ENCODE measurements at places on chromosomes 4 and X. TPM values are rescaled to one million over a fixed set of nuclear protein-coding genes. Genes with fewer than 3 reads are reported as not detected.
A peak's percentile ranks its signal among the peaks of the same experiment; 100 is the strongest.

MAGEA4 gene
- not detected for total RNA-seq

DMRTC1B gene
- 1.9 TPM for total RNA-seq

DMP1 gene
- not detected for total RNA-seq

DUX4 gene
- not detected for total RNA-seq

CXCL13 gene
- total RNA-seq, result not detected

NSDHL gene
- total RNA-seq, result 7.6 TPM

GRIA2 gene
- total RNA-seq, result not detected

ASB12 gene
- total RNA-seq, result 0.29 TPM

CDKL2 gene
- 0.82 TPM for total RNA-seq

- H3K36me3 ChIP-seq, result no peaks in the 10 kb centered on the region
- DNase-seq, result no peak
- no peaks in the 10 kb centered on the region for H3K4me1 ChIP-seq
Measured at GRCh38 chrX:49767236-49767635, 61.9 kb upstream of the PAGE4 start.

DNA sequence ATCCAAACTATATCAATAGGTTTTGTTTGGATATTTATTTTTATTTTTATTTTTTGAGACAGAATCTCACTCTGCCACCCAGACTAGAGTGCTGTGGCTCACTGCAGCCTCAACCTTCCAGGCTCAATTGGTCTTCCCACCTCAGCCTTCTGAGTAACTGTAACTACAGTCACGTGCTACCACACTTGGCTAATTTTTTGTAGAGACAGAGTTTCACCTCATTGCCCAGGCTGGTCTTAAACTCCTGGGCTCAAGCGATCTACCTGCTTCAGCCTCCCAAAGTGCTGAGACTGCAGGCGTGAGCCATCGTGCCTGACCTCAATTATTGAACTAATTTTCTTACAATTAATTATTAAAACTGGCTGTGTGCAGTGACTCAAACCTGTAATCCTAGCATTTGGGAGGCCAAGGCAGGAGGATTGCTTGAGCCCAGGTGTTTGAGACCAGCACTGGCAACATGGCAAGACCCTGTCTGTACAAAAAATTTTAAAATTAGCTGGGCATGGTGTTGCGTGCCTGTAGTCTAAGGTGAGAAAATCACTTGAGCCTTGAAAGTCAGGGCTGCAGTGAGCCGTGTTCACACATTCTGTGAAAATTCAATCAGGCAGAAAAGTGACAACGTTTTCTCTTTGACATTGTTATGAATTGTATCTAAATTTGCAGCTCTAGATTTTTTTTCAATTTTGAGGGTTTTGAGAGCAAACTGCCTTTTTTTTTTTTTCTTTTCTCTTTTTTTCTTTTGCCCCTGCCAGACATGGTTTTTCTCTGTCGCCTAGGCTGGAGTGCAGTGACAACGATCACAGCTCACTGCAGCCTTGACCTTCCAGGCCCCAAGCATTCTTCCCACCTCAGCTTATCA lies 66.0 kb downstream of the UBE2K start:
- DNase-seq, result no peak
- no peak overlapping the region for H3K4me3 ChIP-seq
- no peak overlapping the region for H3K27ac ChIP-seq
- H3K27me3 ChIP-seq, result no peaks in the 10 kb centered on the region
- H3K36me3 ChIP-seq, result peaks cover 79% of the 10 kb centered on the region

GRCh38 chr4:714087-714486 lies 8.5 kb downstream of the PCGF3 start:
- peak overlapping the region; percentile 84 for H3K27ac ChIP-seq
- peaks cover 15% of the 10 kb centered on the region for H3K4me1 ChIP-seq
- no peak for DNase-seq
- no peaks in the 10 kb centered on the region for H3K27me3 ChIP-seq
- no peak overlapping the region for H3K4me3 ChIP-seq

- H3K27ac ChIP-seq, result no peak overlapping the region
- DNase-seq, result no peak
- no peaks in the 10 kb centered on the region for H3K4me1 ChIP-seq
- H3K27me3 ChIP-seq, result peaks cover 15% of the 10 kb centered on the region
Measured at GRCh38 chr4:164935363-164935762, 42.1 kb downstream of the TRIM61 start.

DNA sequence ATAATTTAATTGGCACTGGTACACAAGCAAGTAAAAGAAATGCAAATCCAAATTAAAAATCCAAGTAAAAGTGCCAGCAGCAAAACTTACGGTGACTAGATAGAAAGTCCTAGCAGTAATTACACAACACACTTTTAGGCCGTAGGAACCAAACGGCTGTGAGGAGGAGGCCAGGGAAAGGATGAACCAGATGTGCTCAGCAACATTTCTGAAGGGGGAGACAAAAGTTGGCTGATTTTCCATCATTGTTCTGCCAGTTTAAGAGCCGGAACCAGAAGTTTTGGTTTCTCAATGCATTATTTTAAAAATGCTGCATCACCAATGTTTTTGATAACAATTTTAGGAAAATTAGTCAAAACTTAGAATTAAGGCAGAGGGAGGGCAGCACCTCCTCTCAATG lies 68.7 kb upstream of the ENPP6 start:
- DNase-seq, result no peak
- peaks cover 53% of the 10 kb centered on the region for H3K4me1 ChIP-seq
- no peaks in the 10 kb centered on the region for H3K27me3 ChIP-seq

DNA sequence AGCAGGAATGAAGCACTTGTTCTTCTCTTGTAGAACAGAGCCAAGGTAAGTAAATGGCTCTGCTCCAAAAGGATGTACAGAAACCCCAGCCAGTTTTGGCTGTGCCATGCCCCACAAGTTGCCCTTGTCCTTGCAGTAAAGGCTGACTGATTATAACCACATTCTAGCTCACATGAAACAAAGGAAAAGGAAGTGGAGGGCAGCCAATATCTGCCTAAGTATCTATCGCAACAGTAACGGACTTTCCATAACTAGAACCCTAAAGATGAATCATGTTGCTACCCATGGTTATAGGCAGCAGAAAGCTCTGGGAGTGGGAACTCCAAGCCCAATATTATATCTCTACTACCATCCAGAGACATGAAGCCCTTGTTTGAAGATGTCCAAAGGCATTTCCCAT lies 95.7 kb downstream of the COMMD8 start:
- H3K36me3 ChIP-seq, result no peaks in the 10 kb centered on the region
- no peak overlapping the region for H3K27ac ChIP-seq
- H3K27me3 ChIP-seq, result peaks cover 18% of the 10 kb centered on the region
- H3K4me1 ChIP-seq, result no peaks in the 10 kb centered on the region
- H3K4me3 ChIP-seq, result no peak overlapping the region

DNA sequence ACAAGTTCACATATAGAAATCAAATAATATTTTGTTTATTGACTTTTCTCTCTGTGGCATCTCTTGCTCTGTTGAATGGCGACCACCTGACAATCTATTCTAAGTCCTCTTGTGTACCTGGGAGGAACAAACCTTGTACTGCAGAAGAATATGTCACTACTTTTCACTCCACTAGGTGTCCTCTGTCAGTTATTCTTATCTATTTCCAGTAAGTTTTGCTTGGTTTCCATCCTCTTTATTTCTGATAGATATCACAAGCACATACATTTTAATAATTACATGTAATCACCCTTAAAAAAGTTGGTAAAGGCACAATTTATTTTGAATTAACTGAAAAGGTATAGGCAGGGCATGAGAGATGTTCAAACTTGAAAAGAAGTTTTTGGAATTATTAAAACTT lies 238.4 kb downstream of the SNCA start:
- peaks cover 4% of the 10 kb centered on the region for H3K27me3 ChIP-seq
- H3K4me1 ChIP-seq, result no peaks in the 10 kb centered on the region
- no peak for DNase-seq
- no peak overlapping the region for H3K4me3 ChIP-seq
- H3K27ac ChIP-seq, result no peak overlapping the region

- no peak for DNase-seq
- peaks cover 4% of the 10 kb centered on the region for H3K27me3 ChIP-seq
- no peaks in the 10 kb centered on the region for H3K4me1 ChIP-seq
- no peak overlapping the region for H3K4me3 ChIP-seq
- H3K36me3 ChIP-seq, result no peaks in the 10 kb centered on the region
Measured at GRCh38 chr4:127604949-127605709, 27.6 kb upstream of the INTU start.

GRCh38 chrX:134706138-134706537 lies 47.9 kb upstream of the PLAC1 start:
- no peaks in the 10 kb centered on the region for H3K36me3 ChIP-seq
- DNase-seq, result no peak
- no peak overlapping the region for H3K4me3 ChIP-seq
- peaks cover 2% of the 10 kb centered on the region for H3K27me3 ChIP-seq
- no peaks in the 10 kb centered on the region for H3K4me1 ChIP-seq

- no peak for DNase-seq
- H3K4me1 ChIP-seq, result no peaks in the 10 kb centered on the region
- H3K4me3 ChIP-seq, result no peak overlapping the region
- no peaks in the 10 kb centered on the region for H3K36me3 ChIP-seq
Measured at GRCh38 chr4:99734583-99735322, 77.1 kb upstream of the C4orf54 start.

GRCh38 chr4:82057990-82058544 lies 315.7 kb downstream of the HNRNPD start:
- H3K36me3 ChIP-seq, result no peaks in the 10 kb centered on the region
- no peaks in the 10 kb centered on the region for H3K4me1 ChIP-seq
- H3K27me3 ChIP-seq, result peaks cover 5% of the 10 kb centered on the region
- DNase-seq, result no peak
- no peak overlapping the region for H3K4me3 ChIP-seq

DNA sequence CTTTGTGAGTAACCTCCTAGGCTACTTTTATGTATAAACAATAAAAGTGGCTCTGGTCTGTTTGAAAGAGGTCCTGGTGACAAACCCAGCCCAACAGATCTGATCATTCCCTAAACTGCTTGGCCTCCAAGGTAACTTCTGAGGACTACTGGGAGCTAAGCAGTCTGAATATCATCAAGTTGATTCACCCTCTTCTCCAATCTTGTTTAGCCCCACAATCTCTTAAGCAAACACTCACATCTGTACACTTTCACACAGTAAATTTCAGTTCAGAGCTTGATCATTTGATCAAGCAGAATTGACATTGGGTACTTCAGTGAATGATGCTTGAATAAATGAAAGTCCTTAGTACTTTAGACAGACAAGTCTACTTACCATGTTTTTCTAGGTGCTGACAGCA lies 74.7 kb downstream of the HCCS start:
- H3K36me3 ChIP-seq, result no peaks in the 10 kb centered on the region
- DNase-seq, result no peak
- no peak overlapping the region for H3K4me3 ChIP-seq

DNA sequence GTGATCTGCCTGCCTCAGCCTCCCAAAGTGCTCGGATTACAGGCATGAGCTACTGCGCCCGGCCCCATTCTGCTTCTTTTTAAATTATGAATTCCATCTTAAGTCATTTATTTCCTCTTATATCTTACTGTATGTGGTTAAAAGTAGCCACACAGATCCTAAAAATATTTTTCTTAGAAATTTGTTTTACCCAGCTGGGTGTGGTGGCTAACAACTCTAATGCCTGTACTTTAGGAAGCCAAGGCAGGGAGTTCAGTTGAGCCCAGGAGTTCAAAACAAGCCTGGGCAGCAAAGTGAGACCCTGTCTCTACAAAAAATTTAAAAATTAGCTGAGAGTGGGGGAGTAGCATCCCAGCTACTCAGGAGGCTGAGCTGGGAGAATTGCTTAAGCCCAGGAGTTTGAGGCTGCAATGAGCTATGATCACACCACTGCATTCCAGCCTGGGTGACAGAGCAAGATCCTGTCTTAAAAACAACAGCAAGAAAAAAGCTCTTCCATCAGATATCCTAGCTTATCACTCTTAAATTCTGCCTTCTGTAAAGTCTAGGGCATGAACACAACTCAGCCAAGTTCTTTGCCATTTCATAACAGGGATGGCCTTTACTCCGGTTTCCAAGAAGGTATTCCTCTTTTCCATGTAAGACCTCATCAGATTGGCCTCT lies 15.1 kb upstream of the AFF1 start:
- DNase-seq, result no peak
- H3K27me3 ChIP-seq, result no peaks in the 10 kb centered on the region
- H3K36me3 ChIP-seq, result no peaks in the 10 kb centered on the region
- no peak overlapping the region for H3K27ac ChIP-seq
- no peak overlapping the region for H3K4me3 ChIP-seq

DNA sequence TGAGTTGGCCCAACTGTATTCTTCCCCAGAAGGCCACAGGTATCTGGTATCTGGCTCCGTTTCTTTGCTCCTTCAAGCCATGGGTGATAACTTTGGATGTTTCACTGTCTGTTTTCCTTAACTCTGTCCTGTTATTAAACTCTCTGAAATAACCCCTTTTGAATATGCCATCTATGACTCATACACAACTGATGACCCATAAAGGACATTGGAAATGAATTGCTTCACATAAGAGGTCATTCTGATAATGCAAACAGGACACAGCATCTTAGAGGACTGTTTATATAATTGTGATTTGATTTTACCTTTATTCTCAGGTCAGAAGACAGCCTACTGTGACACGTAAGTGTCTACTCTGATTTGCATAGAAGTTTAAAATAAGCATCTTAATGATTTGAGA lies 227.7 kb downstream of the VEGFC start:
- no peak overlapping the region for H3K4me3 ChIP-seq
- no peak overlapping the region for H3K27ac ChIP-seq
- H3K27me3 ChIP-seq, result peaks cover 2% of the 10 kb centered on the region
- no peaks in the 10 kb centered on the region for H3K36me3 ChIP-seq
- no peak for DNase-seq

DNA sequence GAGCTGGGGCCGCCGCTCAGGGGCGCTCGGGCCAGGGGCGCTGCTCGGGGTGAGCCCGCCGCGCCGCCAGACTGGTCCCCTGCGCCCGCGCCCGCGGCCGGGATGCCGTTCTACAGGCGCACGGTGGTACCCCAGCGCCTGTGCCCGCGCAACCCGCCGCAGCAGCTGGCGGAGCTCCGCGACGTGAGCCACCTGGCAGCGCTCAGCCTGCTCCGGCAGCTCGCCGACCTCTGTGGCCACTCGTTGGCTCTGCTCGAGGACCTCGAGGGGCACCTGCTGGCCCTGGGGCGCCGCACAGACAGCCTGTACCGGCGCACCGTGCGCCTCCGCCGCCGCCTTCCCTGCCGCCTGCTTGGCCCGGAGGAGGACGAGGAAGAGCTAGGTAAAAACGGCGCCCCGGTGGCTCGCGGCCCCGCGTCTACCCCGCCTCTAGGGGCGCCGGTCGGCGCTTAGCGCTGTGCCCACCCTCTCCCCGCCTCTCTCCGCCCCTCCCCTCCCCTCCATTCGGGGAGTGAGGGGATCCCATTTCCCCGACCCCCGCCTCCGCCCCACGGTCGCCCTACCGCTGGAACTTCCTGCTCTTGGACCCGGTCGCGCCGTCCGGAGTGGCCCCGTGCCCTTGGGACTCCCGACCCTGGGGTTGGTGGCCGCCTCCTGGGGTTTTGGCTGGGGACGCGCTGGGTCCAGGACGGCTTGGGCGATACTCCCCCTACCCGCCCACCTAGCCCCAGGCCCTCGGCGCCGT lies 513 bp downstream of the NHSL2 start:
- no peaks in the 10 kb centered on the region for H3K4me1 ChIP-seq
- no peak overlapping the region for H3K4me3 ChIP-seq
- H3K36me3 ChIP-seq, result no peaks in the 10 kb centered on the region
- DNase-seq, result peak; percentile 41

Data from naive thymus-derived CD8-positive, alpha-beta T cell (primary cell).